Spleen (tissue), 13 donors: ENCODE measurements at places on chromosomes 7 and 10.

GRCh38 chr10:130026670-130027456, 62.8 kb upstream of the EBF3 start:
- peak; percentile 55 for DNase-seq

- no peak for DNase-seq
Measured at GRCh38 chr10:51955696-51956095, 256.3 kb upstream of the CSTF2T start.

DNA sequence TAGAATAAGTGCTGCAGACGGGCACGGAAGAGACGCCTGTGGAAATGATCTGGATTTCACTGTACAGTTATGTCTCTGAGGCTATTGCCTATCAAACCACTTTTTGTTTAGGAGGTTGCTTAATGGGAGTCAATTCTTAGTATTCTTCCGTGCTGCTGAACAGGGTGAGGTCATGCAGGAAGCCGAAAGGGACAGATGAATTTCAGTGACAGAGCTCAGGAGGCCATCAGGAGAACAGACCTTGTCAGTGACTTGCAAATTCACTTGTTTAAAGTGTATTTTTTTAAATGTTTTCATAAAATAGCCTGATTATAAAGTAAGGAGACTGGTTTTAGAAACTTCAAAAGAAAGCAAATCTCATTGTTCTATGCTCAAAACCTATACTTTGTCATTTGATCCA, 58.9 kb downstream of the XRCC2 start:
- no peak for DNase-seq

GRCh38 chr7:39488467-39489393, 77.5 kb upstream of the YAE1 start:
- DNase-seq = no peak

GRCh38 chr10:101780187-101780817, 2.9 kb downstream of the NPM3 start:
- no peak for DNase-seq

GRCh38 chr7:30225863-30226613, 58.4 kb upstream of the ZNRF2 start:
- peak; percentile 79 for DNase-seq

DNA sequence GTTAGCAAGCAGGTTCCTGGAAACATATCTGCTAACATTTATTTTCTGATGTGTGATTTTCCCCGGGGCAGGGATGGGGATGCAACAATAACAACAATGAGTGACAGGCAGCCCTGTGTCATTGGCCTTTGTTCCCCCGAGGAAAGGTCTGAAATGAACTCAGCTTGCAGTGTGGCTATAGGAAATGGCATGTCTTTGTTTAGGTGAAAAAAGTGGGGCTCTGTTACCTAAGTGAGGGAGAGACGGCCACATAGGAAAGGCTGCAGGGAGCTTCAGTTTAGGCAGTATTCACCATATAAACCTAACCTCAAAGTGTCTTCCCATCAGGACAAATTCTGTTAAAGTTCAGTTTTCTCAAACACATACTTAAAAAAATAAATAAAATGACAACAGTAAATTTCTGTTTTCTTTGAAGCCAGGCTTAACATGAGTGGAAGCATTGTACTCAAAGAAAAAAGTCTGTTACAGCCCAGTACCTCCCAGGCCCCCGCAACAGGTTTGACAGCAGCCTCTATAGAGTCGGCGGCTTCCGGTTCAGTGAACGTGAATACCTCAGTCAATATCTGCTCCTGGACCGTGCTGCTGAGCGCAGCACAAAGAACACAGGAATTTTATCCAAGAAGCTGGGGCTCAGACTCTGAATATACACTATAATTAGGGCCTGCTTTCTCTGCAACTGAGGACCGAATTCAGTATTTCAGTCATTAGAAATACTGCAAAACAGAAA, 168.3 kb downstream of the GLI3 start:
- no peak for DNase-seq

- DNase-seq = no peak
Measured at GRCh38 chr7:15068324-15068723, 165.8 kb upstream of the DGKB start.

DNA sequence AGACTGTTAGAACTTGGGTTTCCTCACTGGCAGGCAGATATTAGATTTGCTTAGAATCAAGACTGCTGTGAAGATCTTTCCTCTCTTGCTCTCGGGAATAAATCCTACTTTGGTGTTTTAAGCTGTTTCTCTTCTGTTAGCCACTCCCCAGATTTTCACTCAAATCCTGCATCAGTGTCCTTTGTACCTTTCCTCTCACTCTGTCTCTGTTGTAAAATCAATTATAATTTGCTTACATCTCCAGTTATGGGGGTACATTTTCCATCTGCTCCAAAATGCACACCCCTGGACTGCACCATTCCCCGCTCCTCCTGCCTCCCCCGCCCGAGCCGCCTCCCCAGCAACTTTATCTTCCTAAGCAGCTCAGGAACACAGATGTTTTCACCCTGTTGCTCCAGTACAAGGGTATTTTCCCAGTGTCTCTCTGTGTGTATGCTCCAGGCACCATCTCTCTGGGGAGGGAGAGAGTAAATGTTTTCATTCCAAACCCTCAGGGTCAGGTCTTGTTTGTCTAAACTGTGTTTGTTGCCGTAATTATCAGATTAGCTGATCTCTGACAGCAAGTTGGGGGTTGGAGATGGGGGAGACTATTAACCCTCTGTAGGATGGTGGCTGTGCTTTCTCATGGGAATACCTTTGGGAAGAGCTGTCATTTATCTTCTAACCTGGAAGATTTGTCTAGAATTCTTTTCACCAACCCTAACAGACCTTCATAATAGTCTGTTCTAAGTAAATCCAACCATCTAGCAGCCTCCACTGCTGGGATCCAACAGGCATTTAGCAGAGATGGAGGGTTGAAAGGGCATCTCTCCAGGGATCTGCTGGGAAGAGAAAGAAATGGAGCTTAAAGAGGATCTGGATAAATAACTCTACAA, 20.4 kb upstream of the GOT1 start:
- DNase-seq = no peak

DNA sequence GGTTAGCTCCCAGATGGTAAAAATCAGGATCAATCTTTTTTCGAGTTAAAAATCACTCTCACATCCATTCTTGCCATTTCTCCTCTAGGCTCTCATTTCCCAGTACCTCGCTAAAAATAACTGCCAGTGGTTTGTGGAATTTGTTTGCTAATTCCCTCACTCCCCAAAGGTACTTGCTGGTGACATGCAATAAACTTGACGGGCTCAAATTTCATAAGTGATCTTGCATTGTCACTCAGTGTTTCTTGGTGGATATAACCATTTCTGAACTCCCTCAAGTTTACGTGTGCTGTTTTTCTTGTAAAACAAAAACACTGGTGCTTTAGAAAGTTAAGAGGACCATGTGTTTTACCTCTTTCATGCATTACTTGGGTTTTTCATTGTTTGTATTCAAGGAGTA, 399.2 kb upstream of the MKI67 start:
- DNase-seq = no peak

DNA sequence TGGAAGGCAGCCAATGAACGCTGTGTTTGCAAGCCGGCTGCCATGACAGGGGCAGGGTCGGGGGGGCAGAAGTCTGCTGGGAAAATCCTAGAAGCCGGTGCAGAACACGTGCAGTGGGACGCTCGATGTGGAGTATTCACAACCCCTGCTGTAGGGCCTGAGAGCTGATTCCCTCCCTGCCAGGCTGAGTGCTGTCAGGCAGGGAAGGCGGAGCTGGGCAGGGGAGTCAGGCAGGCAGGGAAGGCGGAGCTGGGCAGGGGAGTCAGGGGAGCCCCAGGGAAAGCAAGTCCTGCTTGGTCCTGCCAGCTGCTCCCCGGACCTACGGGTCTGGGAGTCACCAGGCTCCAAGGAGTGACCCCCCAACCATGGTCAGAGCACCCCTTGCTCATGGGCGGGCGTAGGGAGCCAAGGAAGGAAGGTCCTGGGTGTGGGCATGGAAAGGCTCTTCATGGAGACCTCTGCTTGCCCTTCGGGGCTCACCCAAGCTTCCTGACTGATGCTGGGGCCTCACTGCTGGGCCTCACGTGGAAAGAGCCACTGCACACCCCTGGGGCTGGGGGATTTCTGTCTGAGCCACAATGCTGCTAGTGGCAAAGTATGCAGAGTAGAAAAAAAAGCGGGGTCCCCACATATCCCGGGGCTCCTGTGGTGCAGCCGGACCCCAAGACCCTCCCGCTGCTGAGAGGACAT, 4.2 kb downstream of the CNPY1 start:
- DNase-seq = no peak

DNA sequence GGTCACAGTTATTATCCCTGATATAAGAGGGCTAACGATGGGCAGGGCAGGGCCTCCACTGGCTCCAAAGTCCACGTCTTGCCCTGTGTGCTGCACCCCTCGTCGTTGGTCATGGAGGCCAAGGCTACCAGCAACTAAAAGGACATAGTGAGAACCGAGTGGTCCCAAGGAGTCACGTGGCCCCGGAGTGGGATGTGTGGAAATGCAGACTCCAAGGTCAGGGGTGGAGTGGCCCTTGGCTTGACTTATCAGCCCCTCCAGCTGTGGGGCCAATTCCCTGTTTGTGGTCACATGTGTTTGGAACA, 30.7 kb downstream of the BTBD16 start:
- DNase-seq = no peak

DNA sequence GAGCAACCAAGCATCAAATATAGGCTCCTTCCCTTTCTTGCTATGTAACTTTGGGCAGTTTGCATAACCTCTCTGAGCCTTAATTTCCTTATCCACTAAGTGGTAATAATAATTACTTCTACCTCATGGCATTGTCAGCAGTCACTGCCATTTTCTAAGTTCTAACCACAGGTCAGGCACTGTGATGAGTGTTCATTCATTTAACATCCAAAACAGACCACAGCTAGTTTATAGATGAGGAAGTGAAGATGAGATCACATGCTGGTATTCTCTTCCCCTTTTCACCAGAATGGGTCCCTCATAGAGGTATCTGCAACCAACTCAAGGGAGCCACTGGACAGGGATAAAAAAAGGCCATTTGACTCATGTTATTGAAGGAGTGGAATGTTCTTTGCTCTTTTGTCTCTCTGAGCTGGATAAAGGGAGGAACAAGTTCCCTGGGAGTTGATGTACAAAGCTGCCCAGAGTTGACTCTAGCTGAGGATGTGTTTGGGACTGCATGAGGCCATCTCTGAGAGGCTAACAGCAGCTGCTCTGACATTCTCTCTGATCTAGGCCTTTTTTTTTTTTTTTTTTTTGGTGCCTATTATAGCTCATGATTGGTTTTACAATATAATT, 65.0 kb downstream of the DNAJC12 start:
- no peak for DNase-seq

- no peak for DNase-seq
Measured at GRCh38 chr10:98252464-98252863, 15.5 kb downstream of the LOXL4 start.

DNA sequence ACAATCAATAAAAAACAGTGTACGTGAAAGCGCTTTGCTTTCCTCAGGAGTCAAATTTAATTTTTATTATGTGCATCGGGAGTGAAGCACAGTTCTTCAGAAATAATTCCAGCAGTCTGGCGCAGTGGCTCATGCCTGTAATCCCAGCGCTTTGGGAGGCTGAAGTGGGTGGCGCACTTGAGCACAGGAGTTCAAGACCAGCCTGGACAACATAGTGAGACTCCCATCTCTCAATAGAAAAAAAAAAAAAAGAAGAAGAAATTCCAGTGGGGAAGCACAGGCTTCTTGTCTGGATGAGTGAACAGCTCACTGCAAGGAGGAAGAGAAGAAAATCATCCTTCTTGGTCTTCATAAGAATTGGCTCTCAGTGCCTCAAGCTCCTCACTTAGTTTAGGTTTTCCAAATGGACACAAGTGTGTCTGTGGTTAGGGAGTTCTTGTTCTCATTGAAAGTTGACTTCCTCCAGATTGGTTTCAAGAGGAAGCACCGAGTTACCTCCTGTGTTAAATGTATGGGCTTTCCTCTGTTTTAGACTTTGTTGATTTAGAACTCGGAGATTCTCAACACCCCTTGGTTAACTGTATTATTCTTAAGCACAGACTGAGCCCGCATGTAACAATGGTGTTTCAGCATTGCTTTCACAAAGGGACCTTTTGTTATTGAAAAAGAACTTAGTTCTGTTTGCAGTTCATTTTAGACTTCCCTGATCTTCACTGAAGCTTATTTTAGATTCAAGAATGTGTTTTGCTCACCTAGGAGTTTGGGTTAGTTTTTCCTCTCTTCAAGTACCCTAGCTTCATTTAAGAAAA, 28.0 kb downstream of the LMTK2 start:
- no peak for DNase-seq

- no peak for DNase-seq
Measured at GRCh38 chr7:7490003-7490402, 45.7 kb downstream of the COL28A1 start.

GRCh38 chr10:75617485-75618155, 186.2 kb downstream of the LRMDA start:
- DNase-seq = no peak

DNA sequence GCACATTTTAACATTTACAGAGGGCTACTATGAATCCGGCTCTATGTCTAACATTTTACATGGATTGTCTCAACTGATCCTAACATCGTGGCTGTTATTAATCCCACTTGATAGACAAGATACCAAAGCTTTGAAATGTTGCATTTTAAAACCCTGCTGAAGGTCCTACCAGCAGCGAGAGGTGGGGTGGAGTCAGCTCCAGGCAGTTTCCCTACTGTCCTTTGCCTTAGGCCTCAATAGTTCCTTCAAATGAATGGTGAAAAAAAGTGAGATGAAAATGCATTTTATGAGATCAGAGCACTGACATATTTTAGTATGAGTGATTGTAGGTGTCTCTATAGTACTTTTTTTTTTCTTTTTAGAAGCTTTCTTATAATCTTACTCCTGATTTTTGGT, 26.6 kb downstream of the BAIAP2L1 start:
- DNase-seq = peak; percentile 5

DNA sequence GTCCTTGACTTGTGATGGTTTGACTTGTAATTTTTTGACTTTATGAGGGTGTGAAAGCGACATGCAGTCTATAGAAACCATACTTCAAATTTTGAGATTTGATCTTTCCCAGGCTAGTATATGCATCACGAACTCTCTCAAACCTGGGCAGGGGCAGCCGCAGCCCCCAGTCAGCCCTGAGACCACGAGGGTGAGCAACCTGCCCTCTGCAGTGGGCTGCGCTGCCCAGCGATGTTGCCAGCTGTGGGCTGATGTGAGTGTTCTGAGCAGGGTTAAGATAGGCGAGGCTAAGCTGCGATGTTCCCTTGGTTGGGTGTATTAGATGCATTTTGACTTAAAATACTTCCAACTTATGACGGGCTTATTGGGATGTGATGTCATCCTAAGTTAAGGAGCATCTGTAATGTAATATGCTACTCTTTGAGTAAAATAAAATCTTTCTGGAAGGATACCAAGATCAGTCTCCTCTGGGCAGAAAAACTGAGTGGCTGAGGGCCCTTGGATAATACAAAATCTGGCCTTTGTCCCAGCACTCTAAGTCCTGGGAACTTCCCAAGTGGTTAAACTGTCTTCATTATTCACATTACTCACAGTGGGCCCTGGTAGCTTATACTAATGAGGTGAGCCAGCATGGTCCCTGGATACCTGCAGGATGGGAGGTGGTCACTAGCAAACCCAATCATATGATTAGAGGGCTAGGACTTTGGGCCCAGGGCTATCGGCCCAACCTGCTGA, 28.4 kb upstream of the CNPY1 start:
- DNase-seq = peak; percentile 38
